ENCODE measurements at places on chromosomes 7 and 10.

DNA sequence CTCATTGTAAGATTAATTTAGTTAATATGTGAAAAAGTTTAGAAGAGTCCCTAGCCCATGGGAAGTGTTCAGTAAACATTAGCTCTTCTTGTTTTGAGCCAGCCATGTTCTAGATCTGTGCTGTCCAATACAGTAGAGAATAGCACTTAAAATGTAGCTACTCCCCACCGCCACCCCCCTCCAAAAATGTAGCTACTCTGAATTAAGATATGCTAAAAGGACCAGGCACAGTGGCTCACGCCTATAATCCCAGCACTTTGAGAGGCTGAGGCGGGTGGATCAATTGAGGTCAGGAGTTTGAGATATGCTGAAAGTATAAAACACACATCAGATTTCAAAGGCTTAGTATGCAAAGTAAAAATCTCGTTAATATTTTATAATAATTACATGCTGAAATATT is 47.3 kb upstream of the MXI1 start:
- no peak for DNase-seq

DNA sequence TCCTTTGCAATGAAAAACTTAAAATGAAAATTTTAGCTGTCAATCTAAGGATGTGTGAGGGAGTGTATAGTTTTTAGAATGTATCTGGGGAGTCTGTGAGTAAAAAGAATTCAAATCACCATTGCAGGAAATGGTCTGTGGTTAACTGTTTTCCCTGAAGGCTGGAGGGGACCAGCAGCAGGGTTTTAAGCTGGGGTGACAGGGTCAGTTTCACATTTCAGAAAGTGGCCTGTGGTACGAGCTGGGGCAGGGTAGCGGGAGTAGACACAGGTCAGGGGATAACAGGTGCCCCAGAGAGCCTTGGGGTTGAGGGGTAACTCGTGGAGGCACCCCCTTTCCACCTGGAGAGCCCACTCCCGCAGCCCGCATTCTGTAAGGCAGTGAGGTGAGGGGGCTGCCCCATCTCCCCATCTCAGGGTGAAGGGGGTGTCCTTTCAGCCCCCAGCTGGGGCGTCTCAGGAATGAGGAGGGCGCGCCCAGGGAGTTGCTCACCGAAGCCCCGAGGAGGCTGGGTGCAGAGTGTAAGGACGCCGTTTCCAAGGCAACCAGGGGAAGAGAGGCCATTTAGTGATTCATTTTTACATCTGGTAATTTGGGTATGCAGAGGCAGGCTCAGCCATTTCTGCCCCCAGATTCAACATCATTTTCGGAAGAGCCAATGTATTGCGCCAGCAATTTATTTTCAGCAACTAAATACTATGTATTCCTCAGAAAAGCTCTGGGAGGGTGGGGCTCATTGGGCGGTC is 168.9 kb downstream of the SLIT1 start:
- DNase-seq: no peak

DNA sequence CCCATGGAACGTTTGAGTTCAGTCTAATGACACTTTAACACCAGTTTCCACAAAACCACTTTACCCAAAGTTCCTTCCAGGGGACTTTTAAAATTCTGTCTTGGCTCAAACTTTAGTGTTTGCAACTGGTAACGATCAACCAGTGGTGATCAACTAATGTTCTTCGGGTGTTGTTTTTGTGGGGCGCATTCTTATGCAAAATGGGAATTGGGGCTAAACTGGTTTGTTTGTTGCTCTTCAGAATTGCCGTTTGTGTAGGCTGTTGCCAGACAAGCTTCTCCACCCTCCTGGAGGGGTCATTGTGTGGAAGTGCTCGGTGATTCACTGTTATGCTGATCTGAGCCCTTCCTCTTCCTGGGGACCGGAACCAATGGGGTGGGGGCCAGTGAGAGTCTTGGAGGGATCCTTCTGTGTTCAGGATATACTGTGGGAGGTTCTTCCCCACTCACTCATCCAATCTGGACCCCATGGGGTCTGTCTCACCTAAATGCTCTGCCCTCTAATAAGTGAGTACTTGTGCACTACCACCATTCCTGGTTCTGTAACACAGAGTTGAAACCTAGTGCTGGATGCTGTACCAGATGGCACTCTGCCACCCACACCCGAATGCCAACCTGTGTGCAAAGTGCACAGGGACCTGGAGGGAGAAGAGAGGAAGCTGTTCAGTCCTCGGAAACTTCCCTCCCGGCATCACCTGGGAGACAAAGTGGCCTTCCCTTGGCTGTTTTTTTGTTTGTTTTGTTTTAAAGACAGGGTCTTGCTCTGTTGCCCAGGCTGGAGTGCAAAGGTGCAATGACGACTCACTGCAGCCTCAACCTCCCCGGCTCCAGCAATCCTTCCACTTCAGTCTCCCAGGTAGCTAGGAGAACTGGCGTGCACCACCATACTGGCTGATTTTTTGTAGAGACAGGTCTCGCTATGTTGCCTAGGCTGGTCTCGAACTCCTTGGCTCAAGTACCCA is 2.1 kb downstream of the NFE2L3 start:
- DNase-seq: no peak

- DNase-seq: no peak
Measured at GRCh38 chr7:151126491-151127137, 40.3 kb downstream of the AGAP3 start.

DNA sequence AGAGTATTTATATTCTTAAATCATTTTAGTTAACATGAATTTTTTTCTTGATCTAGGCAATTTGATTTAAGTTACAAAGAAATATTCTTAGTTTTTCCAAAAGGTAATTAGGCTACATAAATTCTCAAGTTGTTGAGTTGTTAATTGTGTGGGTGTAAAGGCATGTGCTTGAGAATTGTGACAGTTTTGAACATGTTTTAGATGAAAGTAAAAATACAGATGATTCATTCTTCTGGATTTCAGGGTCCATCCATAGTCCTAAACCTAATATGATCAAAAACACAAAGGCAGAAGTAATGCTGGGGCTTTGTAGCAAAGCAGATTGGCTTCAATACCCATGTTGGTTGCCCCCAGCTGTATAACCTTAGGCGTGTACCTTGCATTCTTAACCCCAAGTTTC is 127.9 kb downstream of the CPED1 start:
- no peak for DNase-seq
